Occipital lobe (tissue), 3 donors: ENCODE measurements at places on chromosomes 2 and 18.

GRCh38 chr2:241025639-241026038 is 27.2 kb downstream of the SNED1 start:
- no peak for DNase-seq

DNA sequence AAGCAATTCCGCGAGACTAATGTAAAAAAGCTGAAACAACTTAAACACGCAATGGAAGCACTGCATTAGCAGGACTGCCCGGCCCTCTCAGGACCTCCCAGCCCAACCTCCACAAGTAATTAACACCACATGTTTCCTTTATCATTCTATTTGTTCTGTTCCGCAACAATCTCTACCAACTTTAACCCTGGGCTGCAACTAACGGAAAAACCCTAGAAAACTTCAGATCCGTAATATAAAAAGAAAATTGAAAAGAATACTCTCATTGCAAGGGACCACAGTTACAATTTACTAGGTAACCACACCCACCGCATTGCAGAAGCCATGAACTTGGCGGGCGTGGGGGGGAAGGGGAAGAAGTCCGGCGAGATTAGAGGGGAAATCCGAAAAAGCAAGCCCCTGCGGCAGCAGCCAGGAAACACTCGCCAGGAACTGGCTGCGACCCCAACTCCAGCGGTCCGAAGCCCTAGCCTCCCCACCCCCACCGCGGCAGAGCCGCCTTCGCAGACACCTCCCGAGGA is 1.2 kb downstream of the EPB41L3 start:
- DNase-seq = no peak

GRCh38 chr2:102615620-102616436 is 3.5 kb upstream of the SLC9A2 start:
- no peak for DNase-seq

DNA sequence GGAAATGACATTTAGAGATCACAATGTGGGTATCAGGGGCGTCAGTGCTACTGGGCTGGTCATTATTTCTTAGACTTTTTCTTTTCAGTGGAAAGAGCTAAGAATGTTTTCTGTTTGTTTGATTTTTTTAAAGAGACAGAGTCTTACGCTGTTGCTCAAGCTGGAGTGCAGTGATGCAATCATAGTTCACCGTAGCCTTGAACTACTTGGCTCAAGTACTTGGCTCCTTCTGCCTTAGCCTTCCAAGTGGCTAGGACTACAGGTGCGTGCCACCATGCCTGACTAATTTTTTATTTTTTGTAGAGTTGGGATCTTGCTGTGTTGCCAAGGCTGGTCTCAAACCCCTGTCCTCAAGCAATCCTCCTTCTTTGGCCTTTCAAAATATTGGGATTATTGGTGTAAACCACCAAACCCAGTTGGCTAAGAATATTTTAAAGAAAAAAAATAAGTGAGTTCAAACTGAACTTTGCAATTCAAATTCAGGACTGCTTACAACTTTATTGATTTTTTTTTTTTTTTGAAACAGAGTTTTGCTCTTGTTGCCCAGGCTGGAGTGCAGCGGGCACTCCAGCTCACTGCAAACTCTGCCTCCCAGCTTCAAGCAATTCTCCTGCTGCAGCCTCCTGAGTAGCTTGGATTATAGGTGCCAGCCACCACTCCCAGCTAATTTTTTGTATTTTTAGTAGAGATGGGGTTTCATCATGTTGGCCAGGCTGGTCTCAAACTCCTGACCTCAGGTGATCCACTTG is 154.2 kb downstream of the MIB1 start:
- DNase-seq = no peak

DNA sequence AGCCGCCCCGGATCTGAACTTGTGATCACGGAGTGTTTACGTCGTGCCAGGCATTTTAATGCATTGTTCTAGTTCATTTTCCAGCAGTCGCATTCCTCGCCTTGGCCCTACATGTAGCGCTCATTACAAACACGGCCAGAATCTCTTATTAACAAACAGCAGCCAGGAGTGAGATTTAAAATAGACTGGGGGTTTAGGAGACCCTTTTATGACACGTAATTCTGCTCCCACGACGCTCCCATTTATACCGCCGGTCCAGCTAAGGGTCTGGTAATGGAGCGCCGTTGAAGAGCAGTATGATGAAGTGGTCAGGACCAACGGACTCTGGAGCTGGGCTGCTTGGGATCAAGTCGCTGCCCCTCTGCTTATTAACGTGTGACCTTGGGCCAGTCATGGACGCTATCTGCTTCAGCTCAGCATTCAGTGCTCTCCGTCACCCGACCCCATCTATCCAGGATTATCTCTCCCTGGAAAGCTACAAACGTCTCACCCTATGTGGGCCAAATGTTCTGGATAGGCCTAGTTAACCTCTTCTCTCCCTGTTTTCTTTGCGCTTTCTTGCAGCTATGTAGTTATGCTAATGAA is 745 bp downstream of the MSH2 start:
- DNase-seq = no peak

DNA sequence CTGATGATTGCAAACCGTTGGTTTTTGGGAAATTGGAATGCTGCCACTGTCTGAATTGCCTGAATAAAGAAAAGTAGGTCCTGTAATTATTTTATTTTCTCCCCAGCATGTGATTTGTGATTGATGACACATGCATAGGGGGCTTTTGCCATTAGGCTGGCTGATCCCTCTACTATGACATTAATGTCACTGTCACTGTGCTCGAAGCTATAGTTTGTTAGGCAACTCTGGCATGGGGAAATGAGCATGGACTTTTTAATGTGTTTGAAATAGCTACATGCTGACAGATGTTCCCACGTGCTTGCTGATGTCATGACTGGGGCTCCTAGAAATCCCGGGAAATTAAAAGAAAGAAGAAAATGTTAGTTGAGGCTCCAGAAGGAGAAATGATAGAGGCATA is 99.1 kb downstream of the HRH4 start:
- DNase-seq = no peak

DNA sequence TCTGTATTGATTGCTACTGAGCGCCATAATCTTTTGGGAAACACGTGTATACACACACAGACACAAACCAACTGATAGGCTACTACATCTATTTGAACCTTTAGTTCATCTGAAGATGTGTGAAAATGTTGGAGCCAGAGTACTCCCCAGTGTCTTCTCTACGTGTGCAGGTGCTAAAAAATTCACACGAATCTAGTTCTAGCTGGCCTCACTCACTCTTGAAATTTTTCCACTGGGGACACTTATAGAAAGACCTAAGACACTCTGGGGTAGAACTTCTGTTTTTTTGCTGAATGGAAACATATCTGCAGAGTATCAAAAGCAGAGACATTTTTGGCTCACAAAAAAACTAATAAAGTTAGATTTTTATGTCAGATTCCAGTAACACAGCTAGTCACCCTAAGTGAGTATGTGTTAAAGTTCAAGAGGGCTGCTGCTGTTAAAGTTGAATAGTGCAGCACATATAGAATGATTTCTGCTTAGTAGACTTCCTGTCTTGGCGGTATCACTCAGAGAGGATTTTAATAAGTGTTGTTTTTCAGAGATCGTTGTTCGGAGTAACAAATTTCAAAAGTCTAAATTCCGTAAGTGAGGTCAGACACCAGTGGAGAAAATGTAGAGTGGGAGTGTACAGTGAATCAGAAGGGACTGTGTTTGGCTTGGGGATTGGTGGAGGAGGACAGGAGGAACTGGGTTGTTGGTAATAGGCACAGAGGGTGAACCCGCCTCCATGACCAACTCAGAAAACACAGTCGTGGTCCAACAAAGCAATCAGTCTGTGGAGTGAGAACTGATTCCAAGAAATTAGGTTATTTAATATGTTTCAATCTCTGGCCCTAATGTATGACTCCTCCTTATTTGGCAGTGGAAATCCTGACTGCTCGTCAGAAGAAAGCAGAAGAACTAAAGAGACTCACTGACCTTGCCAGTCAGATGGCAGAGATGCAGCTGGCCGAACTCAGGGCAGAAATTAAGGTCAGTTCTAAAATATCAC is 43.1 kb downstream of the KCTD18 start:
- no peak for DNase-seq

DNA sequence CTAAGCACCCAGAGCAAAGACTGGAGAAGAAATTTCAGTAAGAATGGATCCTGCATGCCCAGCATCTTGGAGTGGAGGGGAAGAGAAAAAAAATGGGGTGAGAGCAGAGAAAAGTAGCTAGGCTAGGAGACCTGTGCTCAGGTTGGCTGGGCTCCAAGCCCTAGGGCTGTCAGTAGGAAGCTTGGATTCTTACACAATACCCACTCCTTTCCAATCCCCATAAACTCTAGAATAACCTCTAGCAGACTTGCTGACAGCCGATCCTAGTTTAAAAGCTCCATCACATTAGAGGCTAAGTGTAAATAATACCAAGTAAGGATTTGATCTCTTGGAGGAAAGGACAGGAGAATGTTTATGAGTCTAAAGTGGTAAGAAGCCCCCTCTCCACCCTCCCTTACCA is 46.2 kb upstream of the NABP1 start:
- no peak for DNase-seq

GRCh38 chr2:177353187-177353478 is 39.4 kb upstream of the AGPS start:
- no peak for DNase-seq

DNA sequence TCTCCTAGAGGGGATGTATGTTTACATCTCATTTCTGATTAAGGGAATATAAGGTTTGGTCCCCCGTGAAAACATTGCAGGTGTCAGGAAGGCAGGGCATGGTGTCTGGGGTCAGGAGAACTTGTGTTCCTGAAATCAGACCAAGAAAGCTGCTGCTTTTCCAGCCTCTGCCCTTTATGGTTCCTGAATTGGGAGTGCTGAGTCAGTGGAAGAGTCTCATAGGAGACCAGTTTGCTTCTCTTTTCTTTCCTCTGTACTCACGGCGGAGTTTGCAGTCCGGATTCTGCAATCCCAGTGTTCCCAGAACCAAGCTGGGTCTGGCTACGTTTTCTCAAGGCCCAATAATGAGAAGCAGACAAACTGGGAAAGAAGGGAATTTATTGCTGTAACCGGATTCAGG is 5.1 kb upstream of the MARCO start:
- DNase-seq = no peak

DNA sequence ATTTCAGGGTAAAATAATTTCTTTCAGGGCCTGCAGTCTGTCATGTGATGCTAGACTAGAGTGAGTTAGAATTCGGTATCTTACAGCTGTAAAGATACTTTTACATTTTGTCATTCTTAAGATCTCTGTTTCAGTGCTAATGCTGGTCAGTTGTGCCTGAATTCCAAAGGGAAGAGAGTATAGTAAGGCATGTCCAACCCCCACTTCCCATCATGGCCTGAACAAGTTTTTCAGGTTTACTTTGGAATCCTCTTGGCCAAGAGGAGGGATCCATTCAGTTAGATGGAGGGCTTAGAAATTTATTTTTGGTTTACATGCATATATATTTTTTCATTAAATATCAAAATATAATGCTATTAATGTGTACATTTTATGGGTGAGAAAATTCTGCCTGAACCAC is 596.6 kb downstream of the XIRP2 start:
- DNase-seq = no peak

DNA sequence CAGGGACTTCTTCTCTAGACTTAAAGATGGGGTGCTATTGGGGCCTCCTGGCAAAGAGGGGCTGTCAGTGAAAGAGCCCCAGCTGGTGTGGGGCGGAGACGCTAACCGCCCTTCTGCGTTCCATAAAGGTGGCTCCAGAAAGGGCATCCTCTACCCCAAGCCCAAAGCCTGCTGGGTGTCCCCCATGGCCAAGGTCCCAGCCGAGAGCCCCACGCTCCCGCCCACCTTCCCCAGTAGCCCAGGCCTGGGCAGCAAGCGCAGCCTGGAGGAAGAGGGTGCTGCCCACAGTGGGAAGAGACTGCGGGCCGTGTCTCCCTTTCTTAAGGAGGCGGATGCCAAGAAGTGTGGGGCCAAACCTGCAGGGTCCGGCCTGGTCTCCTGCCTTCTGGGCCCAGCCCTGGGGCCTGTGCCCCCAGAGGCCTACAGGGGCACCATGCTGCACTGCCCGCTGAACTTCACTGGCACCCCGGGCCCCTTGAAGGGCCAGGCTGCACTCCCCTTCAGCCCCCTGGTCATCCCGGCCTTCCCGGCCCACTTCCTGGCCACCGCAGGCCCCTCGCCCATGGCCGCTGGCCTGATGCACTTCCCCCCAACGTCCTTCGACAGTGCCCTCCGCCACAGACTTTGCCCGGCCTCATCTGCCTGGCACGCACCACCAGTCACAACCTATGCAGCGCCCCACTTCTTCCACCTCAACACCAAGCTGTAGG is 15.2 kb downstream of the ARID5A start:
- no peak for DNase-seq

- no peak for DNase-seq
These were observed 196.0 kb upstream of the SLC39A10 start for GRCh38 chr2:195461010-195461409.

DNA sequence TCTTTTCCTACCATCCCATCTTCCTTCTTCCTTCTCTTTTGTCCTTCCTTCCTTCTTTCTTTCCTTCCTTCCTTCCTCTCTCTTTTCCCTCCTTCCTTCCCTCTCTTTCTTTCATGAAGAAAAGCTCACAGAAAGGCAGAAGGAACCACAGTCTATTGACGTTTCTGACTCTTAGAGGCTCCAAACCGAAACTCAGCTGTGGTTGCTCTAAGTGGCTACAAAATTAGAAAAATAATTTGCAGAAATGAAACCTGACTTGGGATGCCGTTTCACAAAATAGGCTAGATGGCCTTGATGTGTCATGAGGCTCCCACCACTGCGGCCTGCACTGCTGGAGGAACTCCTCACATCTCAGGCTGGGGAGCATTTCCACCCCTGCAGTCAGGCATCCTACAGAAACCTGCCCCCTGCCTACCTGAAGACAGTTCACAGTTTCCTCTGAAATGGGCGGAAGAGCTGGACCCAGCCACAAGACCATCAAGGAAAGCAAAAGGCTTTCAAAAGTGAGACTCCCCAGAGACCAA is 165.6 kb downstream of the SMAD7 start:
- no peak for DNase-seq

- DNase-seq = no peak
These were observed 71.7 kb upstream of the SKOR2 start for GRCh38 chr18:47323158-47323557.

DNA sequence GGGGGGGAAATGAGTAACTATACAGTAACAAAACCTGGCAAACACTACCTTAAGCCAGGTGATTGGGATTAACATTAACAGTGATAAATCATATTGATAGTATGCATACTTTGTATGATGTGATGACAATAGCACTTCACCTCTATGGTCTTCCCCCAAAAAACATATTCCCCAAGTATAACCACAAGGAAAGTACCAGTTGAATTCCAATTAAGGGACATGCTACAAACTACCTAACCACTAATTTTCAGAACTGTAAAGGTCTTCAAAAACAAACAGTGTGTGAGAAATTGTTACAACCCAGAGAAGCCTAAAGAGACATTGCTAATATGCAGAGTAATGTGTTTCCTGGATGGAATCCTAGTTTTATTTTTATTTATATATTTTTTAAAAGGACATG is 152.4 kb downstream of the ZRANB3 start:
- no peak for DNase-seq

DNA sequence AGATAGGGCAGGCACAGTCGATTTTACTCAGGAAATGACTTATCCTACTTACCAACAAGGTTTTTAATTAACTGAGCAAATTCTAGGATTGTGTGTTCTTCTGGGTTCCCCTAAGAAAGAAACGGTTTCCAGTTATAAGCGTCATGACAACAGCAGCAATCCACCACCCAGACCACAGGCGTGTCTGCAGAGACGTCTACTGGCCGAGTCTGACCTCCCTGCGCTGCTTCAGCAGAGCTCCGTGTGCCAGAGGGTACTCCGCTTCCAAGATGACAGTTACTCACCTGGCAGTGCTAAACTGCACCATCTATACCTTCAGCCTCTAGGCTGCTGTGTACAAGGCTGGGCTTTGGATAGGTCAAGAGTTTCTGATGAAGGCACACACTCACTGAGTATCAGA is 95.4 kb downstream of the UXS1 start:
- DNase-seq = no peak
